ENCODE measurements at places on chromosomes 6 and 20.

- DNase-seq: no peak
These were observed 31.8 kb upstream of the ZNF133 start for GRCh38 chr20:18256440-18257090.

- DNase-seq: no peak
These were observed 35.4 kb downstream of the FYN start for GRCh38 chr6:111837641-111838500.

- peak; percentile 40 for DNase-seq
These were observed 155.6 kb upstream of the SNX9 start for GRCh38 chr6:157667211-157668008.

DNA sequence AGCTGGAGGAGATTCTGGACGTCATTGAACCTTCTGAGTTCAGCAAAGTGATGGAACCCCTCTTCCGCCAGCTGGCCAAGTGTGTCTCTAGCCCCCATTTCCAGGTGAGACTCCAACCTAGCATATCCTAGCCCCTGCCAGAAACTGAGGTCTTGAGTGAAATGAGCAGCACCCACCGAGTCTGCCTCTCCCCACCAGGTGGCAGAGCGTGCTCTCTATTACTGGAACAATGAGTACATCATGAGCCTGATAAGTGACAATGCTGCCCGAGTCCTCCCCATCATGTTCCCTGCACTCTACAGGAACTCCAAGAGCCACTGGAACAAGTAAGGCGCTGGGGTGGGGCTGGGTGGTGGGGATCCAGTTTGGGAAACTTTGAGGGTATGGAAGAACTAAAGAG lies 4.6 kb downstream of the MEA1 start:
- DNase-seq: no peak

GRCh38 chr20:8587810-8588209 lies 455.7 kb downstream of the PLCB1 start:
- no peak for DNase-seq

DNA sequence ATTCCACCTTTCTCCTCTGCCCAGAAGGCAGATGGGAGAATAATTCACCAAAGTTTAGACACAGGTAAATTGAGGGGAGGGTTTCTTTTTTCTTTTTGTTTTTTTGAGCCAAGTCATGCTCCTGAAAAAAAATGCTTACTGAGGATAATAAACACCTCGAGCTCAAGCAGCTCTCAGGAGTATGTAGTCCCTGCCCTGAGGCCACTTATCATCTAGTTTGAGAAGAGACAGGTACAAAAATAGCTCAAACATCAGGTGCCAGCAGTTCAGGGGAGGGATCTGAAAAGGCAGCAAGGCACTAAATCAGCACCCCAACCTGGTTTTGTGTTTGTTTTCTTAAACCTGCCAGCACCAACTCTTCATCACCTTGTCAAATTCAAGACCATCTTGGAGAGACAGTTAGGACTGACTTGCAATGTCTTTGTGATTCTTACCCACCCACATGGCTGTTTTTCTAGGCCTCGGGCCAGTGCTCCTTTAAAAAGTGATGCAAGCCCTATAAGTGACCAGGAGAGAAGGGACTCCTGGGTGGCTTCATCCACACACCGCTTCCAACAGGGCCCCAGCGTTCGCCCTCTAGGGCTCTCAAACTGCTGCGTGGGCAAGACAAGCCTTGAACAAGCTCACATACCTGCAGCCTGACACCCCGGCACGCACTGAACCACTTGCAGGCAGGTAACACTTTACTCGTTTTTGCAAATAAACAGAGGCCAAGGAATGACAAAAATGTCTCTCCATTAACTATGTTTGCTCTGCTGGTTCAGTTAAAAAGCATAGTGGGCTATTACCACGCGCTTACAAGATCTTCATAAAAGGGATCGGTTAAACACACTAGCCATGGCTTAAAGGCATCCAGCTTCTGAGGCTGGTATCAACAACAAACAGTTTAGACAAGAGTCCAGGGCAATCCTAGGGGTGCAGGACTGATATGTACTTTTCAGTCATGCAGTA lies 13.9 kb downstream of the JAG1 start:
- no peak for DNase-seq

- DNase-seq: no peak
These were observed 623.1 kb downstream of the HTR1B start for GRCh38 chr6:76840041-76840745.

DNA sequence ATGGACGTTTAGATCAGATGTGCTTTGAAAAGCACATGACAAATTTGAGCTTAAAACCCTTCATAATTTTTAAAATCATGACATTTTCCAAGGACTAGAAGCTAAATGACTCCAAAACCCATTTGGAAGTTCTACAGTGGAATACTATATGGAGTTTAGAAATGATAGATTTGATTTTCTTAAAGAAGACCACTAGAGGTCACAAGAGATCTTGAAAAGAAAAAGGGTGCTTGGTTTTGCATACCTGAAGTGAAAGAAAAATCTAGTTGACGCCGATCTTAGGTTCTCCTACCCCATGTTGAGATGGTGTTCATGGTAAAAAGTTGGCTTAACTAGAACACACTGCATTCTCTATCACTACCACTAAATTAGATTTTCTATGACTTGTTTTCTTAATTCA lies 31.5 kb downstream of the CFAP61 start:
- peak; percentile 87 for DNase-seq

- no peak for DNase-seq
These were observed 134.1 kb upstream of the CEP162 start for GRCh38 chr6:84361372-84362192.

DNA sequence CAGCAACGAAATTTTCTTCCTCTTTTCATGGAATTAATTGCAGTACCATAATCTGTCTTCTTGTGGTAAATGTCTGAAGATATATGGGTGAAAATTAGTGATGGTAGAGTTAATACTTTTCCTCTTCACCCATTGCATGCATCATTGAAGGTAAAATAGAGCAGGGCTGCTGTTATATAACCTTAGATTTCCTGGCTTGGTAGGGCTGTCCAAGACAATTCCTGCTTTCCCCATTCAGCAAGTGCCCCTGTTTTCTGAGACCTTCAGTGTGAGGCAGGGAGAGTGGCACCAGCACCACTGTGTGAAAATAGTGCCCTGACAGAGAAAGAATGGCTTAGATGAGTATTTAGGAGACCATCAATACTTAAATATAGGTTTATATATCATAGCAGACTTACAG lies 202.0 kb downstream of the ZFAND3 start:
- no peak for DNase-seq

DNA sequence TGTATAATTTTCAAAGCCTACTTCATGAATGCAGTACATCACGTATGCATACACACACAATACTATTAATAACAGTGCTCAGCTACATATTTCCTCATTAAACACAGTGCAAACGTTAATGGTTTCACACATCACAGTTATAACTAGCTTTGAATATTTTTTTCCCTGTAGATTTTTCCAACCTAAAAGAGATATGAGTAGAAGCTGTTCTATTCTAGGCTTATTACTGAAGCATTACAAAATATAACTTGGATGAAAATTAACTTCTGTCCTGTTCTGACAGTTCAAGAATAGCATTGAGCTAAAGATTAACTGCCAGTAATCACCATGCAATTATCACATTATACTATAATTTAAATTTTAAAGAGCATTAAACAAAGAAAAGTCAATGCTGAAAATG lies 6.2 kb downstream of the LMBRD1 start:
- DNase-seq: no peak

- no peak for DNase-seq
These were observed 6.0 kb upstream of the DSP start for GRCh38 chr6:7535498-7535897.

DNA sequence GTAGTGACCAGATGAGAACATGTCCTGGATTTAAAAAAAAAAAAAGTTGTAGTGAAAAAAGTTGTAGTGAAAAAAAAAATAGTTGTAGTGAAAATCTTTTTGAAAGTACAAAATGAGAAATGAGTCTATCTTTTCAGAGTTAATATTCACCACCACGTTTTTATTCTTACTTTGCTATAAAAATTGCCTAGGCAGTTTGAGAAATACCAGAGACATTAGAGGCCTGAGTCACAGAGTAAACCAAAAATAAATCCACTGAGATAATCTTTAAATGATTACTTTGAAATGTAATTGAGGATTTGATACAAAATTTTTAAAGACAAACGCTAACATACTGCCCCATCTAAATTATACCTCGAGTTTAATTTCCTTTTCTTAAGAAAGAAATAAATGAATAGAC lies 101.2 kb upstream of the TIAM2 start:
- DNase-seq: no peak

DNA sequence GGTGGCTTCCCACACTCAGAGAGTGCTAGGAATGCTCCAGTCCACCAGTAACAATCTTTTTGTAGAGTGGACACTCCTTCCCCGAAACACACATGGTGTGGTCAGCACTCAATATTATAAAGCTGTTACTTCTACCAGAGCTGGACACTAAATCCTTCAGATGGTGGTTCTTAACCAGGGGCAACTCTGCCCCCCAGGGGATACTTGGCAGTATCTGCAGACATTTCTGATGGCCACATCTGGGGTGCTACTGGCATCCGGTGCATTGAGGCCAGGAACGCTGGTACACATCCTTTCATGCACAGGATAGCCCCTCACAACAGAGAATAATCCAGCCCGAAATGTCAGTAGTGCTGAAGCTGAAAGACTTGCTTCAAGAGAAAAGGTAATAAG lies 124.4 kb downstream of the NFATC2 start:
- DNase-seq: no peak

DNA sequence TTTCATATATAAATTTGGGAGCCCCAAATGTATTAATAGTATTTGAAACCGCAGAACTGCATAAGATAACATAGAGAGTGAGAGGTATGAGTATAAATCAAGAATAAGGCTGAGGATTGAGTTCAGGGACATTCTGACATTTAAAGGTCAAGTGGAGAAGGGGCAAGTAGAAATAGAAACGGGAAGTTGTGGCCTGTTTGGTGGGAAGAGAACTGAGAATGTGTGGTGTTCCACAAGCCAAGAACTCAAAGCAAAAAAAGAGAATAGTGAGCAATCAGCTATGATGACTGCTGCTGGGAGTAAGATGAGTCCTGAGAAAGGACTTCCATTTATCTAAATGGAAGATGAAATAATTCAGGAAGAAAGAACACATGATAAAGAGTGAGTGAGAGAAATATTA lies 418.4 kb downstream of the CD109 start:
- no peak for DNase-seq

DNA sequence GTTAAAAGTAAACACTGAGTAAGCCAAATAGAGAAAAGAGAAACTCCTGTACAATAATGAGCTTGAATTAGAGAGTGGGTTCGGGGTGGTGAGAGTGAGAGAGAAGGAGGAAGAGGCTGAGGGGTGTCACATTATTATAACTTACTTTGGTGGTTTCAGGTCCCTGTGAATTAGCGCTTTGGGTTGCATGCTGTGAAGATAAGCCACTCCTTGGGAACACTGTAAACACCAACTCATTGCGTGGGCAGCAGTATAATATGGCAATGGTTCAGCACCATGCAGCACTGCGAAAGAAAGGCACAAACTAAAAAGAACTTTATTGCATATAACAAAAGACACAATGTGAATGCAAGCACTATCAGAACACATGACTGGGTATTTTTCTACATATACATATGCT lies 26.9 kb downstream of the MAP3K7 start:
- no peak for DNase-seq

DNA sequence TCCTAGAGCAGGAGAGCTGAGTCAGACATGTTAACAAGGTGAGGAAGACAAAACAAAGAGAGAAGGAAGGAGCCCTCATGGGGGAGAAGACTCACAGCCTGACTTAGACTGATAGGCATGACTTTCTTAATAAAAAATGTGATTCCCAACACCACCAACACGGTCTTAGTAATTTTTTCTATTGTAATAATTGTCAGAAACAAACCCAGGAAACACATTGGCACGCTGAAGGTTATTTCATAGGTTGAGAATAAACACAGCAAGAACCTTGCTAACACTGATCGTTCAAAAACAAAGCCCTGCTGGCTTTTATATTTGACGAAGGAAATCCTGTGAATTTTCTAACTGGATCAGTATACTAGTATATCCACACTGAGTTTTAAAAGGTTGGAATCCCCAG lies 286.8 kb downstream of the HACE1 start:
- DNase-seq: no peak

- no peak for DNase-seq
These were observed 20.6 kb downstream of the SLC2A12 start for GRCh38 chr6:134031696-134032255.

- DNase-seq: no peak
These were observed 567 bp upstream of the FNDC11 start for GRCh38 chr20:63553251-63553932.

DNA sequence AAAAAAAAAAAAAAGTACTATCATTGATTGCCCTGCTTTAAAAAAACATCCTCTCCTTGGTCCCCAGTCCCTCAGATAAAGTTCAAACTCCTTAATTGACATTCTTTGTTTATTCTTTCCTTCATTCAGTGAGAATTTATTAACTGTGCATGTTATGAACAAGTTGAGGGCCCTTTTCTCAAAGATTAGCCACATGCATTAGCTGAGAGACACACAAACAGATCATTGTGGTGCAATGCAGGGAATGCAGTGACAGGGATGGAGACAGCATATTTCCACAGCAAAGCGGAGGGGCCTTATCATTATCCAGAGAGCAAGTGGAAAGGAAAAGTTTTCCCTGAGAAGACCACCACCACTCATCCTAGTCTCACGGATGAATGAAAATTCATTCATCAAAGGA lies 21.9 kb upstream of the IPCEF1 start:
- DNase-seq: no peak

GRCh38 chr20:37758332-37758731 lies 64.5 kb downstream of the CTNNBL1 start:
- no peak for DNase-seq

- DNase-seq: no peak
These were observed 26.1 kb downstream of the NPEPL1 start for GRCh38 chr20:58718729-58719128.

DNA sequence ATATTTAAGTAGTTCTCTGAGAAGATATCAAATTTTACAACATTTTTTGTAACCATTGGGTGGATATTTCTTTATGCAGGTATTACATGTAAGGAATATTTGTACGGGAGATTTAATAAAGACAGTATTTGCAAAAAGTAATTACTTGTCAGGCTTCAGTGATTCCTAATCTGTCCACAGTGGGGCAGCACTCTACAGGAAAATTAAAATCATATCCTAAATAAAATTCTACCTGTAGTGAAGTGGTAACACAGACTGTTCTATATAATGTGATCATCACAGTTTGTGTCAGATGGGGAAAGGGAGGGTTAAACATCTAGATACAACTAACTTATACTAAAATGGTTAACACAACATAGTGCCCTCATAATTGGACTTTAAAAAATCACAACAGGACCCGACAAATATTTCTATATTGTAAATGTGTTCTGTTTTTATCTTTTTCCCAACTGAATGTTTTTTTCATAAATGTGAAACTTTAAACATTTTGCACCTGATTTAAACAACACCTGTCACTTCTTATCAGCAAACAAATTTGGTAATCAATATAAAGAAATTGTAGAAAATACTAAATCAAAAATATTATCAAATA lies 145.6 kb upstream of the MANEA start:
- DNase-seq: no peak

DNA sequence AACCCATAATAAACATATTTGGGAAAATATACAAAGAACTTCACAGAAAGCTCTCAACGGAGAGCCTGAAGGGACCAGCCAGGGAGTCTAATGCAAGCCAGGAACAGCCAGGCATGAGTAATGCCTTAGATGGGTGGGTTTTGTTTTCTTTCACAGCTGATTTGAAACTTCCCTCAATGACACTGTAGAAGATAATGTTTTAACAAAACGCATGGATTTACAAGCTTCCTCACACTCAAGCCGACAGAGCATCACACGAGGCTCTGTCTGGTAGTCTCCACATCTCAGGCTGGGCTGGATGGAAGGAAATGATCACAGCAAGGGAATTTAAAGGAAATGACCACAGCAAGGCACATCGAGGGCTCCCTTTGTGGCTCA lies 113.9 kb downstream of the GMPR start:
- DNase-seq: no peak

GRCh38 chr20:50645253-50646068 lies 45.9 kb downstream of the RIPOR3 start:
- DNase-seq: no peak
